ENCODE measurements at places on chromosomes 12 and 14.

GRCh38 chr12:126874427-126875026, 1392.4 kb upstream of the TMEM132C start:
- DNase-seq = peak; percentile 16

GRCh38 chr14:71523630-71524319, 408.5 kb upstream of the RGS6 start:
- DNase-seq = no peak

- no peak for DNase-seq
Measured at GRCh38 chr14:68015356-68016254, 196.0 kb downstream of the RAD51B start.

GRCh38 chr12:95533985-95534384, 17.3 kb downstream of the USP44 start:
- DNase-seq = no peak

GRCh38 chr14:100767788-100768536, 41.3 kb downstream of the DLK1 start:
- no peak for DNase-seq

GRCh38 chr14:47778631-47779030, 103.2 kb upstream of the MDGA2 start:
- DNase-seq = no peak

- no peak for DNase-seq
Measured at GRCh38 chr12:9244894-9245293, 36.7 kb upstream of the PZP start.

DNA sequence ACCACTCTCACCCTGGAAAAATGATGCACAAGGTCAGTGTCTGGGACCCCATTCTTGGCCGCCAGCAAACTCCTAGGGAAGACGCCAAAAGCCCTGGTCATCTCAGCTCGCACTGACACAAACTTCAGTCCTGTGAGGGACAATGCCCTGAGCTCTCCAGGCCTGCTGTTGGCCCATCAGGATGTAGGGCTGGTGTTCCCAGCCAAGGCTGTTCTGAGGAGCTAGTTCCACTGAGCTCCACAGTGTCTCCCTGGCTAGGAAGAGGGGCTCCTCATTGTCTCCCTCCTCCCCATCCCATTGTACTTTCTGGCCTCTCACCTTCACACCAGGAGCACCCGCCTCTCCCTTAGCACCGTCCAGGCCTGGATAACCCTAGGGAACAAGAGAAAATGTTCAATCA, 10.8 kb downstream of the COL2A1 start:
- no peak for DNase-seq

Data from stimulated activated CD4-positive, alpha-beta T cell treated with anti-CD3 and anti-CD28 coated beads, Interleukin-1b, Interleukin-23, amount 100 ng/mL, for 1 hour (primary cell).